ENCODE measurements at places on chromosomes 12 and 14.

GRCh38 chr12:24903329-24904088 is 45.4 kb downstream of the BCAT1 start:
- no peak for DNase-seq

- no peak for DNase-seq
Observed at GRCh38 chr12:58787021-58787760, 133.1 kb downstream of the LRIG3 start.

DNA sequence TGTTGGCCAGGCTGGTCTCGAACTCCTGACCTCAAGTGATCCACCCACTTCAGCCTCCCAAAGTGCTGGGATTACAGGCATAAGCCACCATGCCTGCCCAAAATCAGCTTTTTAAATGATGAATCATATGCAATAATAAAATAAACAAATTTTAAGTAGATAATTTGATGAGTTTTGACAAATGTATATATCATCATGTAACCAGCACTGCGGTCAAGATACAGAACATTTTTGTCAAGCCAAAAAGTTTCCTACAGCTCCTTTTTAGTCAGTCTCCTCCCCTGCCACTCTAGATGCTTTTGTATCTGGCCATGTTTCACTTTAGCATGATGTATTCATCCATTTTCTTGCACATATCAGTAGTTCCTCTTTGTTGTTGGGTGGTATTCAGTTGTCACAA is 17.2 kb downstream of the FRMD6 start:
- DNase-seq = no peak

DNA sequence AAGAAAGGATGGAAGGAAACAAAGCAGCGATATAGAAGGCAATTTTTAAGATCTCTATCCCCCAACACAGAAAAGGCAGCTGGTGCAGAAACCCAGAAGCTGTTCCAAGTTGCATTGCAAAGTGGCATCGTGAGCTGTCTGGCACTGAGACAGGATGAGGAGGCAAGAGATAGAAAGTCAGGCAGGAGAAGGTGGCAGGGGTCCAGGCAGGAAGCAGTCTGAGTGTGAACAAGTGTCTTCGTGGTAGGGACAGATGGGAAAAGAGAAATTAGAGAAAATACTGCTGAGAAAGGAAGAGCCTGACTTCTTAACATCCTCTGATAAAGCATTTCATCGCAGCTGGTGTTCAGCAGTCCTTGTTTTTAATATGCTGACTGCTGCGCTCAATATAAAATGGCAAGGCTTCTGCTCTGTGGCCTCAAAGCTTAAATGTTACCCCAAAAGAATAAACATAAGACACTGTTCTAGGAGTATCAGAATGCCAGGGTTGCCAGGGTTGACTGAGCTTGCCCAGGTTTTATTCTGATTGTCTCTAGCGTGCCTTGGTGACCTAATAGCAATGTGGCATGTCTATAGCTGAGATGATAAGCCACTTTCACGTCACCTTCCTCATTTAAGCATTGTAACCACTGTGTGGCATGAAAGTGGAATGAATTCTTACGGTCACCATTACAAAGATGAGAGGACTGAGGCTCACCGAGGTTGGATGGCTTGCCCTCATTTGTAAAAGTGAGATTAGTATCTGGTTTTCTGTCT is 397.6 kb downstream of the NUAK1 start:
- DNase-seq = no peak

DNA sequence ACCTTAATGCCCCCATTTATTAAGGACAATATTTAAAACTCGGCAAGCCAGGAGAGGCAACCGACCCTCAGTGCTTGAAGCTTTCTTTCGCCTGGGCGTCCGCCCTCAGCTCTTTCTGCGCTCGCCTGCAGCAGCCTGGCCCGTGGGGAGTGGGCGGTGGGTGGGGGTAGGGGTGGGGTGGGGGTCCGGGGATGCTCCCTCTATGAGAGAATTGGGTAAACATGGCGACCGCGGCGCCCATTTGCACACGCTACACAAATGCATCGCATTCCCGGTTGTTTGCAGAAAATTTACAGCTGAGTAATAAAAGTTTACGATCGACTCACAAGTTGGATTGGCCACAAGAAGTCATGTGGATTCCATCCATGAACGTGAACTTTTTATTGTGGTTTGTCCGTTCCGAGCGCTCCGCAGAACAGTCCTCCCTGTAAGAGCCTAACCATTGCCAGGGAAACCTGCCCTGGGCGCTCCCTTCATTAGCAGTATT is 7.7 kb downstream of the HOXC8 start:
- DNase-seq = no peak

DNA sequence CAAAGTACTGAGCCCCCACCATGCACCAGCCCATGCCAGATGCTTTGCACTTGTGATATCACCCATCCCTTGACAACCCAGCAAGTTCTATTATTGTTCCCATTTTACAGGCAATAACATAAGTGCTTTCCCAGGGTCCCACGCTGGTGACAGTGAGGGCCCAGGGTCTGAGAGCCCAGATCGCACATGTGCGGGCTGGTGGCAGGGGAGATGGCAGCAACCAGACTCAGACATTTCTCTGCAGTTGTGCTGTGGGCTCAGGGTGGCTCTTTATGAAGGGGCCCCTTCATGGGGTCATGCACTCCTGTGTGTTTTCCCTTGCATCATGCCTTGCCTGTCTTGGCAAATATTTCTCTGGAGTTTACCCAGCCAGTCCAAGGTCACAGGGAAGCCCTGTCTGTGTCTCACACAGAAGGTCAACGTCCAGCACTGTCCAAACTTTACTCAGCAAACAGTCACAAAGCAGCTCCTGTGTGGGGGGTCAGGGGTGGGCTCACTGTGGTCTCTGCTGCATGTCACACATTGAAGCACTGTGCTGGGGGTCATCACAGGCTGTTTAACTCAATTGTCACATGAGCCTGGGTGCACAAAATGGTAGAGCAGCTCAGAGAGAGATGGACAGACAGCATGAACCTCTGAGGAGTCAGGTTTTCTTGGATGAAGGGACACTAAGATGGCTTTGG is 12.7 kb downstream of the SERPINA5 start:
- no peak for DNase-seq

GRCh38 chr12:94793191-94793595 is 142.8 kb upstream of the TMCC3 start:
- no peak for DNase-seq

GRCh38 chr14:83559721-83560120 is 1970.2 kb upstream of the FLRT2 start:
- no peak for DNase-seq

DNA sequence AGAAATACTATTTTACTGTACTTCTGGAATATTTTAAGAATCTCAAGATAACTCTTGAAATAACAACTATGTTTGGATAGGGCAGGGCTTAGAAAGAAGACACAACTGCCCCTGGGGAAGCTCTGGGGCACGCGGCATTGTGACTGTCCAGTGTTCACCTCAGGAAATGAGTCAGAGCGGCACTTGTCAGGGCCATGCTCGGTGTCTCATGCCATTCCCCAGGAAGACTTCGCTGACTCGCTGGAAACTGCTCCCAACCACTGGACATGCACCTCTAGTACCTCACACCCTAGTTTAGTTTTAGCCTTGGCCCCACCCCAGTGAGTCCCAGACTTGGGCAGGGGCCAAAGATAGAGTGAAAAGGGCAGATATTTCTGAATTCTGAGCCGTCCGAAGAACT is 192.0 kb downstream of the TTC7B start:
- no peak for DNase-seq

DNA sequence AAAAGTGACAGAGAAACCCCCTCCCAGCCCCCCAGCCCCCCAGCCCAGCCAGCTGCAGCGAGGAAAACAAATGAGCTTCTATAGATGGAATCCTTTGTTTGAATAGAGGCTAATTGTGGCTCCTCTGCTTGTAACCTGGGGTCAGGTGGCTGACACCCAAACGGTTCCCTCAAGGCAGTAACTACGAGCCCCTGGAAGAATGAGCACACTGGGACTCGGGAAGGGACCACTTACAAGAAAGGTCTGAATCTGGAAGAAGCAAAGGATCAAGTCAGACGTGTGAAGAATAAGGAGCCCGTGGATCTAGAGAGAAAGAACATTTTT is 108.7 kb upstream of the FUT8 start:
- no peak for DNase-seq

All from CD4-positive, alpha-beta T cell treated with Interleukin-4 for 4 hours (primary cell).